ENCODE measurements at places on chromosomes 11 and 22.

GRCh38 chr22:42959576-42960509 lies 55.1 kb downstream of the PACSIN2 start:
- no peak for DNase-seq

DNA sequence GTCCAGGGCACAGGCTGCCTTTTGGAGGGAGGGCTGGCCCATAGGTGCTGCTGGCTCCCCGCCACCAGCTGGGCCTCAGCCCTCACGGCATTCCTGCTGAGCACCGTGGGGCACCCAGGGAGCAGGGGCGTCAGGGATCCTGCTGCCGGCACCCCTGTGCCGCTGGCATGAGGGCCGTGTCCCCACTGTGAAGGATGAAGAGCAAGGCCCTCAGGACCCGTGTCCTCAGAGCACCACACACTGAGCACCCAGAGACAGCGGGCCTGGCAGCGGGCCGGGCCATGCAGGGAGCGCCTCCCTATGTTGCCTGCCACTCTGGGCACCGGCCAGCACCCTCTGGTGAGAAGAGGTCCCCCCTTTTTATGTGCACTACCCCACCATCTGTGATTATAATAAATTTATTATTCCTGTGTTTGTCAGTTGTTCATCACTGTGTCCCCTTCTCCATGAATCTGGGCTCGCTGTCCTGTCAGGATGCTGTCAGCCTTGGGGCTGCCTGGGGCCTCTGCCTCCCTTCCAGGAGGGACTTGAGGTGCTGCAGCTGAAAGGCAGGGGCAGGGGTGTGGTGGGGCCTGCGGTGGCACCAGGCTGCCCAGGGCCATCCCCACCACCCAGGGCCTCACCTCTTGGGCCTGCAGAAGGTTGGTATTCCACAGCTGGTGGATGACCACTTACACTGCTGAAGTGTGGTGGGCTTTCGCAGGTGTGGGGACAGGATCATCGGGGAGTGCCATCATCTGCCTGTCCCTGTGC lies 80.0 kb downstream of the MED15 start:
- no peak for DNase-seq

DNA sequence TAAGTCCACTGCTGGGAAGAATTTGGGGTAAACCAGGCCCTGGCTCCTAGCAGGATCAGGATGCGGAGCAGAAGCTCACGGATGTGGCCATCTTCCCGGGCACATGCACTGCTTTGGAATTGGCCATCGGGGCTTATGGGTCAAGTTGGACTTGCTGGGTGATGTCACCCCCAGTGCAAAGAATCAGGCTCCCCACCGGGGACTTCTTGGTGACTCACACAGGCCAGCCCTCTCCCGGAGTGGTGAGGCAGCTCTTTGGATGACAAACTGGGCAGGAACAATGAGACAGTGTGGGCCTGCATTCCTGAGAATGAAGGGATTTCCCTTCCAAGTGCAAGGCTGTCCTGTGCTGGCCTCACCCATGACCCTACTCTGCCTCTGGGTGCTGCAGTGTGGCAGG lies 128.8 kb upstream of the ANO1 start:
- no peak for DNase-seq

DNA sequence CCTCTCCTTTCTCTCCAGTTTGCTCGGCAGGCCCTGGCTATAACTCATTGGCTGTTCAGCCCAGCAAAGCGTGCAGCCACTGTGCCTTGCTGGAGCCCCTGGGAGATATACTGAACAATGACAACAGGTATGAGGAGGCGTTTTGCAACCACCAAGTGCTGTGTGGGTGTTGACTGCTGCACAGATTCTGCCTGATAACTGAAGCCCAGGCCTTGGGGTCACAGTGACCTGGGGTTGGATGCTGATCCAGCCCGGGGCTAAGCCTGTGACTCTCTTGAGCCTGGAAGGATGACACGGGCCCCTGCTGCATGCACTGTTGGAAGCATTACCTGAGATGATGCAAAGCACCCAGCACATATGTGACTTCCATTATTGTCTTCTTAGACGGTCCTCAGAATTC lies 13.7 kb upstream of the A4GALT start:
- no peak for DNase-seq

- DNase-seq, result no peak
Measured at GRCh38 chr11:132674151-132674550, 858.1 kb downstream of the OPCML start.

DNA sequence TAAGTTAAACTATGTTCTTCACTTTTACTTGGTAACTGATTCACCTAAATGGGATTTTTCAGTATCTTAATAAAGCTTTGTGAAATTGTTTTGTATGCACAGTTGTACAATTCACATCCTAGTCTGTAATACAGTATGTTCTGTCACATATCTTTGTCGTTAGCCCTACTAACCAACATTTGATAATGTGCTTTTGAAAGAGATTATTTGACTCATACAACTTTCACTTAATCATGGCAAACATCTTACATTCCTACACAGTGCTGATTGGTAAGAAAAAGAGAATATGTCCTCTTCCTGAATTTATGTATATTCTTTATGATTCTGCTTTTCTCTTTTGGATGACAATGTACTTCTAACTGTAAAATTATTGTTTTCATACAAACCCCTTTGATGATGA lies 234.5 kb downstream of the METTL15 start:
- DNase-seq, result no peak

GRCh38 chr11:103794262-103794661 lies 242.2 kb upstream of the DDI1 start:
- no peak for DNase-seq

DNA sequence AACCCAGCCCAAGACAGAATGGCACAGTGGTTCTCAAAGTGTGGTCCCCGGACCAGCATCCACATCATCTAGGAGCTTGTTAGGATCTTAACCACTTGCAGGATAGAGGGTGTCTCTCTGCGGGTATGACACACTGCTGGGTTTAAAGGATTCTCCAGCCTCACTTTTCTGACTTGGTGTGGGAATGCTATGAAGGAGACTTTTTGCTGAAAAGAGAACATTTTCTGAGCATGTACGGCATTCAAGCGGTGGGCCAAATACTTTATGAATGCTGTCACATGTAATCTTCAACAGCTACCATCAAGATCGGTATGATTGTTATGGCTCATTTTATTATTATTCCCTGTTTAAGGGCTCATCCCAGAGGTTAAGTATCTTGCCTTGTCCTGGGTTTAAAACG lies 1.8 kb upstream of the CD82 start:
- DNase-seq, result no peak

- DNase-seq, result no peak
Measured at GRCh38 chr11:127055236-127055635, 54.7 kb upstream of the KIRREL3 start.

- no peak for DNase-seq
Measured at GRCh38 chr11:63017306-63017974, 1.8 kb upstream of the SLC22A8 start.

DNA sequence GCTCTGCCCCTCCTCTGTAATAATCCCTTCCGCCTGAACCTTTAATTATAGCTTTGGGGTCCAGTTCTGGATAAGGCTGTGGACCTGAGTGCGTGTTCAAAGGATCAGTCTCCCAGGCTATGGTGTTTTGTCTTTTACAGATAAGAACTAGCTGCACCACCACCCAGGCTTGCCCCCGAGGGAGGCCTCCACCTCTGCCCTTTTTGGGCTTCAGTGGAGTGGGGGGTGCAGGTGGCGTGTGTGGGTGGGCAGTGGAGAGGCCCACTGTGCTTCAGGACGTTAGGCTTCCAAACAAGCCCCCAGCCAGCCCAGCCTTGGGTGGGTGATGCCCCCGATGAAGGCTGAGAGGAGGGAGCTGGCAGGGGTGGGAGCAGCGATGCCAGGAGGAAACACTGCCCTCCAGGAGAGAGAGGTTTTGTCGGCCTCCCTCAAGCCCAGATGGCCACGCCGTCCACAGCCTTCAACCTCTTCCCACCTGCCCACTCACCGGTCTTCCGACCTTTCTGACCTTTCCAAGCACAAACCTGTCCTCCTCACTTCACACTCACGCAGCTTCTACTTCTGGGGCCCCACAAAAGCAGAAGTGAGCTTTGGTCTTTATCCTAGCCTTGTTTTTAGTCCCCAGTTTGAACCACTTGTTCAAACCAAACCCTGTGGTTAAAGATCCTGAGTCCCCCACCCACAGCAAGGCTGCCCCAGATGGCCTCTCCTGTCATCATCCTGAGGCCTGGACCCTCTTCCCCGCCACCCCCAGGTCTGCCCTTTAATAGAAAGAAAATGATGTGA lies 20.4 kb downstream of the PSMD13 start:
- no peak for DNase-seq

GRCh38 chr22:32817137-32817730 lies 15.7 kb downstream of the TIMP3 start:
- no peak for DNase-seq

DNA sequence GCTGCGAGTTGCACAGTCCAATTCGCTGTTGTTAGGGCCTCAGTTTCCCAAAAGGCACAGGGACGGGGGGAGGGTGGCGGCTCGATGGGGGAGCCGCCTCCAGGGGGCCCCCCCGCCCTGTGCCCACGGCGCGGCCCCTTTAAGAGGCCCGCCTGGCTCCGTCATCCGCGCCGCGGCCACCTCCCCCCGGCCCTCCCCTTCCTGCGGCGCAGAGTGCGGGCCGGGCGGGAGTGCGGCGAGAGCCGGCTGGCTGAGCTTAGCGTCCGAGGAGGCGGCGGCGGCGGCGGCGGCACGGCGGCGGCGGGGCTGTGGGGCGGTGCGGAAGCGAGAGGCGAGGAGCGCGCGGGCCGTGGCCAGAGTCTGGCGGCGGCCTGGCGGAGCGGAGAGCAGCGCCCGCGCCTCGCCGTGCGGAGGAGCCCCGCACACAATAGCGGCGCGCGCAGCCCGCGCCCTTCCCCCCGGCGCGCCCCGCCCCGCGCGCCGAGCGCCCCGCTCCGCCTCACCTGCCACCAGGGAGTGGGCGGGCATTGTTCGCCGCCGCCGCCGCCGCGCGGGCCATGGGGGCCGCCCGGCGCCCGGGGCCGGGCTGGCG lies at the start of gene BCR:
Gene BCR, plus strand, starts transcription at position 209 of the 592 bp plus-strand sequence. CDS start 452 bp downstream, outside the sequence.
- no peak for DNase-seq

- DNase-seq, result no peak
Measured at GRCh38 chr11:41498726-41499125, 39.3 kb upstream of the LRRC4C start.

DNA sequence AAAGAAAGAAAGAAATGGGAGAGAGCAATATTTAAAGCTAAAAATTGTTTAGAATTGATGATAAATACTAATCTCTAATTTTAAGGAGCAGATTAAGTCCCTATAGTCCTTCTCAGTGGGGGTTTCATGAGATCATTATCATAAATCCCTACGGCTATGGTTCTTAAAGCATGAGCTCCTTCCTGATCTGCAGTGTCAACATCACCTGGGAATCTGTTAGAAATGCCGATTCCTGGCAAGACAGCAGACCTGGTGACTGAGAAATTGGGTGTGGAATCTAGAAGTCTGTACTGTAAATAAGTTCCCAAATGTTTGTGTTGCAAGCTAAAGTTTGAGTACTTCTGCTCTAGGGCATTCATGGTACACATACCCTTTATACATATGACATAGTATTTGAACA lies 12.6 kb downstream of the HIKESHI start:
- no peak for DNase-seq

DNA sequence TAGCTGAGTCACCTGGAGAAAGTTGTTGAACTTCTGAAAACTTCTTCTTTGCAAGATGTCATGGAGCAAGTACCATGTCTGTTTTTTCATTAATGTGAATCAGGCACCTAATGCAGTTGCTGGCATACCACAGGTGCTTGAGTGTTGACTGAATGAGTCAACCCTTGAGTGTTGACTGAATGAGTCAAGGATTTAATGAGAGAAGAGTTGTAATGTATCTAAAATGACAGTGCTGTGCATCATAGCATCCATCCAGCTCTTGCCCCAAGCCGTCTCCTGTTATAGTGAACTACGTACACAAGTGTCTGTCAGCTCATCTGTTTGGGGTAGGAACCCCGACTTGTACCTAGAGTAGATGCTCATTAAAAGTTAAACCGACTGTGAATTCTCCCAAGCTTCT lies 93.1 kb downstream of the CWC15 start:
- DNase-seq, result no peak

- no peak for DNase-seq
Measured at GRCh38 chr11:61007956-61008896, 36.7 kb downstream of the CD6 start.
